ENCODE measurements at places on chromosomes 7 and 10.

DNA sequence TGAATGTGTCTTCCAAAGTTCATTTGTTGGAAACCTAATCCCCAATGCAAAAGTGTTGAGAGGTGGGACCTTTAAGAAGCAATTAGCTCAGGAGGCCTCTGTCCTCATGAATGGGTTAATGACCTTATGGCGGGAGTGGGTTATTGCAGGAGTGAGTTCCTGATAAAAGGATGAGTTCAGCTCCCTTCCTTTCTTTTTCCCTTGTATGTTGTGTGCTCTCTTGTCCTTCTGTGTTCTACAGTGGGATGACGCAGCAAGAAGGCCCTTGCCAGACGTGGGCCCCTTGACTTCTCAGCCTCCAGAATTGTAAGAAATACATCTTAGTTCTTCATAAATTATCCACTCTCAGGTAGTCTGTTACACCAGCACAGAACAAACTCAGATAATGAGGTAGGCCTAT is 206.0 kb downstream of the DNAJC1 start:
- DNase-seq: no peak

GRCh38 chr7:30853576-30853975 is 58.1 kb upstream of the AQP1 start:
- no peak for DNase-seq

DNA sequence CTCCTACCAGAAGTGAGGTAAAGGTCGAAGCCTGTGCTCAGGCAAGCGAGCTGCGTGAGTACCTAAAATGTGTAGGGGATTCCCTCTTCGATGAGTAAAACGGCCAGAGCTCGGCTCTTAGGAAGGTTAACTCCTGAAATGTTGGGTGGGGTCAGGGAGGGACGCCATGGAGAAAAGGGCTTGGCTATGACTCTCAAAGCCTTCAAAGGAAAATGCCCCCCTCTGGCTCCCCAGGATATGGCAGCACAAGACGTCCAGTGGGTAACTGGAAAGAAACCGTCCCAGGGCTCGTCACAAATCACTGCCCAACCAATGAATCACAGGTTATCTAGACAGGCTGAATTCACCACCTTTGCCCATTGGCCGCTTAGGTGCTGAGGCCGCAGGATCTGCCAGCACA is 58.0 kb downstream of the CALML3 start:
- DNase-seq: no peak

GRCh38 chr7:69433081-69433480 is 165.2 kb upstream of the AUTS2 start:
- DNase-seq: no peak

GRCh38 chr7:105760551-105761447 is 115.6 kb downstream of the ATXN7L1 start:
- DNase-seq: peak; percentile 35

- DNase-seq: peak; percentile 47
Observed at GRCh38 chr7:38660427-38661099, 29.4 kb upstream of the AMPH start.

- DNase-seq: no peak
Observed at GRCh38 chr10:1532636-1533035, 204.7 kb downstream of the ADARB2 start.

DNA sequence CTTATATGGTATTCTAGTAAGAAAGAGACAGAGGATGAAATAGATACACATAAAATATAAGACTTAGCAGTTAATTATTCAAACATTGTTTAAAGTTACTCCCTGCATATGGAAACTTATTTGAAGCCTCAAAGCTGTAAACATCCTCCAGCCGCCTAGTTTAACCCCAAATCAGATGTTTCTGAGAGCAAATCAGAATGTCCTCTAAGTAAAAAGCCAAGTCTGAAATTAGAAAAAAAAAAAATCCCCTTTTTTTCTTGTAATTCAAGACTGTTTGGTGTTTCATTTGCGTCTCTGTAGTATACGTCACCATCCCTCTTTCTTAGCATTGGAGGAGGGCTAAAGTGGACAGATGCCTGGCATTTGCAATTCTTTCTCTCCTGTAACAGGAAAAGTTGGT is 46.4 kb downstream of the TMEM26 start:
- DNase-seq: no peak

- no peak for DNase-seq
Observed at GRCh38 chr7:36509962-36510361, 120.3 kb downstream of the ANLN start.

Data from fibroblast of villous mesenchyme (primary cell).